ENCODE measurements at places on chromosomes 6 and 20.

DNA sequence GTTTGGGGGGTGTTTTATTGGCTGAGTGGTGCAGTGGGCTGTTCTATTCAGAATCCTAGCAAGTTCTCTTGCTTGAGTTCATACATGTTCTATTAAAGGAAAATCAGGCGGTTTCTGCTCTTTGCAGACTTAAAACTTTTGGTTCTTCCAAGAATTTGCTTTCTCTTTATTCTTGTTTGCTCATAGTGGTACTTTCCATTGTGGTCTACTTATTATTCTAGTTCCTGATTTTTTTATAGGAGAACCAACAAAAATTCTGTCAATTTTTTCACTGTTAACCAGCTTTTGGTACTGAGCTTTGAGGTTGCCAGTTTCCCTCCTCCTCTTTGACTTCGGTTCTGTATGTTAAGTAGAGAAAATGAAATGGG lies 6.7 kb downstream of the AFDN start:
- DNase-seq: no peak

DNA sequence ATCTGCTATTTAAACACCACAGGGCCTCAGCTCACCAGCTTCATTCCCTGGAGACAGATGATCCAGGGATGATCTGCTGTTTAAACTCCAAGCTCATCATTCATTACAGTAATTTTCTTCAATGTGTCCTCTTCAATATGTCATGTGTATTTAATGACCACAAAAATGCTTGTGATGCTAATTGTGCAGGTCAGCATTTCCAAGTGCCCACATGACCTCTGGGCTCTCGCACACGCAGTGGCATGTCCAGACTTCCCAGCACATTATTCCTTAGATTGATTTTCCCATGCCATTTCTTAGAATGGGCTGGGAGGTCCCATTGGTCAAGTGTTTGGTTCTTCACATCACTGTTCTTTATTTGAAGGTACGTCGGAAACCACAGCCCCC lies 434.4 kb downstream of the HAO1 start:
- DNase-seq: no peak

GRCh38 chr6:161138543-161139303 lies 135.1 kb downstream of the AGPAT4 start:
- DNase-seq: no peak

DNA sequence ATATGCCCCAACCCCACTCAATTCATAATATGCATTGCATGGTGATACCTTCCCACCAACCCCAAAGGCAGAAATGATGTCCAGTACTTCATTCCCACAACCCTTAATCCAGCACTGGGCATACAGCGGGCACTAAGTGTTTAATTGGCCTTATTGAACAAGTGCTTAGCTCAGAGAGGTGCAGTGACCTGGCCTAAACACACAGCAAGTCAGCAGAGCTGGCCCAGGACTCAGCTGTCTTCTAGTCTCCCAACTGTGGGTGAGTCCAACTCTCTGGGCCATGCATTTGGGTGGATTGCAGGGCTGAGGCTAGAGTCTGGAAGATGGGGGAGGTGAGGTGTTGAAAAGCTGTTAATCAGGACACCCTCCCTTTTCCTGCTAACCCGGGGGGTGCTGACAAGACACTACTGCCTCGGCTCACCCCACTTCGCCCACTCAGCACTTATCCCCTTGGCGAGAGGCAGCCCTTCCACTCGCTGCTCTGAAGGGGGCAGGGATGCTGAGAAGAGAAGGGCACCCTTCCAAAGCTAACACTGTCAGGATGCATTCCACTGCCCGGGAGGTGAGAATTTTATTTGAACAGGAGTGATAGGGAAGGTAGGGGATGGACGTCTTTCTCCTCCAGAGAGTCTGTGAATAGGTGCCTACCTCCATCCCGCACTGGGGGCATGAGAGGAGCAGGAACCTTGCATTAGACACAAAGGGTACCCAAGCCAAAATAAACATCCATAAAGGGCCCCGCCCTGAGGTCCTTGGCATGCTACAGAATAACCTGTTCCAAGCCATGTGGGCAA lies 14.2 kb downstream of the KCNK5 start:
- no peak for DNase-seq

DNA sequence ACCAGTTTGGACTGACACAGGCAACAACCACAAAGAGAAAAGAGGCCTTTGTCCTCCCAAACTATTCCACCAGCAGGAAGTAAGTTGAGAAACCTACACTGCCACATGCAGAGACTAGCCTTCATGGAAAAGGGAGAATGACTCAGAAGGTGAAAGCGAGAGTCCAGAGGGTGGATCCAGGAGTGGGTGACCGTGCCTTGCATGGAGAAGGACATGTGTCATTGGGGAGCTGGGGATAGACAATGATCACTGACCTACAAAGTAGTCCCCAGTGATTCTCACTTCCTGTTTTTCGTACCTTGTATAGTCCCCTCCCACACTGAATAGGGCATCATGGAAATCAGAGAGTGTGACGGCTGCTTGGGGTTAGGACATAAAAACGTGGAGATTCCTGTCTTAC lies 91.9 kb downstream of the MYLK4 start:
- DNase-seq: no peak

- no peak for DNase-seq
Measured at GRCh38 chr20:57415771-57416170, 24.6 kb downstream of the RBM38 start.

GRCh38 chr6:41406728-41407489 lies 71.5 kb downstream of the NCR2 start:
- DNase-seq: no peak

DNA sequence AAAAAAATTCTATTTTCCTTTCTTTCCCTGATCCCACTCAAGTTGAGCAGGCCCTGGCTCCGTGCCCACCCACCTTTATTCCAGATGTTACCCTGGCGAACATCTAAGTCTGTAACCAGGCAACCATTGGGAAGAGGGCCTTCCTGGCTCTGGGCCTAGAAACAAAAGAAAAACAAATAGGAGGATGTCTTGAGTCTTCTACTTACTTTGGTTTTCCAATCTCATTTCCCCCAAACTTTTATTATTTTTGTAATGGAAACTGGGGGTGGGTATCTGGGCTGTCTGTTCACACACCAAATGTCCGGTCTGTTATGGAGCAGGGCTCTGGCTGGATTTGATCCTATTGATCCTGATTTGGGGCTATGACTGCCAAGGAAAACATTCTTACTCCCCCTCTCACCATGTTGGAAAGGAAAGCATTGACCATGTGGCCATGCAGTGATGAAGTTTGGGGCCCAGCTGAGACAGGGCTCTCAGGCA lies 744.1 kb downstream of the DHX35 start:
- no peak for DNase-seq

DNA sequence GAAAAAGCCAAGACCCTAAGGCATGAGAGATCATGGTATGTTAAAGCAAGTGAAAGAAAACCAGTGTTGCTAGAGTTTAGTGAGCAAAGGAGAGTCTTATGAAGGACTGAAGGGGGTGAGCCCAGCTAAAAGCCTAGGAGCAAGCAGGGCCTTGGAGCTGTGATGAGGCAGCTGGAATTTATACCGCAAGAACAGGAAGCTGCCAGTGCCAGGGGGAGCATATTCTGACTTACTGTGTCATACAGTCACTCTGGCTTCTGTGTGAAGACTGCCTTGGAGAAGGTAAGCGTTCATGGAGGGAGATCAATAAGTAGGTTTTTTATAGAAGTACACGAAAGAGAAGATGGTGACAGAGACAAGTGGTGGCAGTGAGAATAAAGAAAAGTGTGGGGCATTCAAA lies 308.9 kb upstream of the THEMIS start:
- no peak for DNase-seq

- peak; percentile 68 for DNase-seq
Measured at GRCh38 chr20:17969278-17969883, 563 bp downstream of the MGME1 start.

GRCh38 chr6:149060300-149060984 lies 257.1 kb upstream of the TAB2 start:
- no peak for DNase-seq

GRCh38 chr20:13809373-13809772 lies 24.5 kb downstream of the NDUFAF5 start:
- no peak for DNase-seq
